ENCODE measurements at places on chromosomes 2 and 18.

GRCh38 chr2:191942090-191942738 lies 95.3 kb upstream of the CAVIN2 start:
- no peak for DNase-seq

GRCh38 chr2:226387499-226387942 lies 412.1 kb downstream of the IRS1 start:
- DNase-seq, result no peak

- no peak for DNase-seq
These were observed 40.9 kb downstream of the SCN9A start for GRCh38 chr2:166334805-166335204.

DNA sequence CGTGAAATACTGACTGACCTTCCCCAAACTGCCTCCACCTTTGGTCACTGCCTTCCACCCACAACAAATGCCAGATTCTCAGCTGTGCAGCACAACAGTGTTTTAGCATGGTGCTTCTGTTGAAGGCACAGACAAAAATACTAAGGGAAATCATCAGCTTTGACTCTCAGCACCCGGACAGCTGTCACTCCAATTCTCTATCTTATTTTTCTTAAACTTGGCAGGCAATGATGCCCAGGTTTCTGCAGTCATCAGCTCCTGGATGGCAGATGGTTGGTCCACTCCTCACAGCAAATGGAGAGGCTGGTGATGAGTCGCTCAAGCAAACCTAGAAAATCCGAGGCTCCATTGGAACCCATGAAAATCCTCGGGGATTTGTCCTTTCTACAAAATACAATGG lies 2.9 kb upstream of the FAM124B start:
- DNase-seq, result no peak

GRCh38 chr2:48507111-48507510 lies 22.8 kb upstream of the STON1 start:
- no peak for DNase-seq

GRCh38 chr2:176251928-176252327 lies 17.3 kb upstream of the MTX2 start:
- no peak for DNase-seq

DNA sequence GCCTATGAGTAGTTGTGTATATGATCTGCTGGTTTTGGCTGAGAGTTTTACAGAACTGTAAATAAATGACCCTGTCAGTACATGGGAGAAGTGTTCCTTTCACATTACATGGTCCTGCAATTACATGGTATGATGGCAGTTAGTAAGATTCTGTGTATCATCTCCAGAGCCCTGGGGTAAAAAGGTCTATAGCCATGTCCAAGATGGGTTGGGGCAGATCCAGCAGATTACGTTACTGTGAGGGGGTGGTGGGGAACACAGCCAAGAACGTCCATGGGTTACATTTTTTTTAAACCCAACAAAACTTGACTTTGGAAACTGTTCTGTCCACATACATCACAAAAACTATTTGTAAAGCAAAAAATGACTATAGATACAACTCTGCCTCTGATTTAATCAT lies 64.2 kb upstream of the LMAN1 start:
- no peak for DNase-seq

GRCh38 chr2:183868707-183869106 lies 729.6 kb upstream of the ZNF804A start:
- no peak for DNase-seq

DNA sequence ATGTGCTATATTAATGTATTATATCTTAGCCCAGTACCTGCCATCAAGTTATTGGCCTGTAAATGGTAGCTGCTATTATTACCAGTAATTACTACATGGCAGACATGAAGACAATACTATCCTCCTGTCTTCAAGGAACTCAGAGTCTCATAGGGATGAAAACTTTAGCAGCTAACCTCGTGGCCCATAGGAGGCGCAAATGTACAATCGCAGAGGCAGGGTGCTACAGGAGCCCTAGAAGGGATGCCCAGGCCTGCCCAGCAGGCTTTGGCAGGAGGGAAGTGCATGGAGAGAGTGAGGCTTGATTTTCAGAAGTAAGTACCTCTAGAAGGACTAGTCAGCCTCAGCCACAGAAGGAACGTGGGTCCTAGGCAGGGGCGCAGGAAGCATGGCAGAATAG lies 44.7 kb upstream of the KIDINS220 start:
- no peak for DNase-seq

GRCh38 chr2:174053355-174054151 lies 88.4 kb upstream of the SP3 start:
- no peak for DNase-seq

DNA sequence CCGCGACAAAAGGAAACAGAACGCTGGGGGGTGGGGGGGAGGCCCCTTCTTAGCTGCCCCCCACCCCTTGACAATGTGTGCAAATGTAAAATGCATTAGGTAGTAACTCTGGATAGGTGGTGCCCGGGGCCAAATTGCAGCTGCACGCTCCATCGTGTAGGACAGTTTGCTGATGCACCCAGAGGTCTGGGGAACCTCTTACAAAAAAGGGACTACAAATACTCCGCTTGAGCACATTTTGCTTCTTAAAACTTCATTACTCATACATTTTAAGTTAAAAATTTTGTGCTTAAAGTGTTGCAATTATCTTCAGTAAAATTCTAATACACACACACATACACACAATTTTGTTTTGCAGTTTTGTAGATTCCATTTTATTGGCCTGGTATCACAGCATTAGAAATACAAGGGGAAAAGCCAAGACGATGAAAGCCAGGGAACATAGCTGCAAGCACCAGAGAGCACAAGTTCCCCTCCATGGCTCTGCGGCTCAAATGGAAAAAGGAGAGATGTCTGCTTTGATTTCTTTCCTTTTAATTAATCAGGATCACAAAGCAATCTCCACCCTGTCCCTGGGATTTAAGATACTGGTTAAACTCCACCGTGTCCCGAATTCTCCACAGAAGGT lies 582.1 kb downstream of the ZEB2 start:
- no peak for DNase-seq

- peak; percentile 71 for DNase-seq
These were observed 7.8 kb upstream of the ARHGAP25 start for GRCh38 chr2:68726608-68727367.

DNA sequence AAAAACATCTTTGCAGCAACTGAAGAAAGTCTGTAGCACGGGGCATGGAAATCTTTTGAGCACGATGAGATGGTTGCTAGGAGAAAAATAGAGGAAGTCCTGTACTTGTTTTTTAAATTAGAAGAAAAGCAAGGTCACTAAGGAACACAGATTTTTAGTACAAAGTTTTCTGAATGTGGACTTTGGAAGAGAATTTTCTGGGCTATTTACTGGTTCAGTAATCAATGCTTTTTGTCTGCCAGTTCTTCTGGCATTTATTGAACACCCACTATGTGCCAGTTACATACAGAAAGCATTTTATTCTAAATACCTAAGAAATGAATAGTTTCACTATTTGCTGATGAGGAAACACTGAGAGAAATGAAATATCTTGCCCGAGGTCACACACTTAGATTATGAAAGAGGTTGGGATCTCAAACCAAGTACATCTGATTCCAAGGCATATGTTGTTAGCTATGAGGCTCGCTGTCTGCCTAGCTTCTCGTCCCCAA lies 15.6 kb upstream of the MAP3K20 start:
- DNase-seq, result no peak

DNA sequence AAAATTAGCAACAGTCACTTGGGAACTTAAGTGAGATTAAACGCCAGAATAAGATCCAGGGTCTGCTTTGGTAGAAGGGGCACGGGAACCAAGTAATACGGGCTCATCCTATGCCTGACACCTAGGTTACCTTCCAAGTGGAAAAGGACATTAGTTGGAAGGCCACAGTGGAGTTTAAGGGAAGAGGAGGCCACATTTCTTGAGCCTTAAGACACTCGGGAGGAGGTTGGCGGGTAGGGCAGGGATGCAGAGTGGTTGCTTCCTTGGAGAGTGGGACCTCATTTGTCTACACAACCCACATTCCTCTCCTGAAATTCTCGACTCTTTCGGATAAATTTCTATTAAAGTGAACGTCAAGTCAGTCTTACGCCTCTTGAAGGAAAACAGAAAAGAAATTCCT lies 510 bp upstream of the DNAH6 start:
- no peak for DNase-seq

DNA sequence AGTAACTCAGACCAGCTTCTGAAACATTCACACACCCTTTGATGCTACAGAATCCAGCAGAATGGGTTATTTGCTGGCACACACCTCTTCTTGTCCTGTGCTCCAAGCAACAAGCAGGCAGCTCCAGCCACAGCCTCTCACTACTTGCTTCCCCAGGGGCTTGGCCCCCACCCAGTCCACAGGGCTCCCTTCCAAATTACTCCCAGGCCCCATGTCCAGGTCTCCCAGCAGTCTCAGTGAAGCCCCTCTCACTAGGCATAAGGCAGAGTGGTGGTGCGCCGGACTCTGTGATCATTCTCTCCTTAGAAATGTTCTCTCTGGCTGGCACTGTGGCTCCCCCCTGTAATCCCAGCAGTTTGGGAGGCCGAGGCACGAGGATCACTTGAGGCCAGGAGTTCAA lies 25.9 kb downstream of the ITM2C start:
- DNase-seq, result no peak

DNA sequence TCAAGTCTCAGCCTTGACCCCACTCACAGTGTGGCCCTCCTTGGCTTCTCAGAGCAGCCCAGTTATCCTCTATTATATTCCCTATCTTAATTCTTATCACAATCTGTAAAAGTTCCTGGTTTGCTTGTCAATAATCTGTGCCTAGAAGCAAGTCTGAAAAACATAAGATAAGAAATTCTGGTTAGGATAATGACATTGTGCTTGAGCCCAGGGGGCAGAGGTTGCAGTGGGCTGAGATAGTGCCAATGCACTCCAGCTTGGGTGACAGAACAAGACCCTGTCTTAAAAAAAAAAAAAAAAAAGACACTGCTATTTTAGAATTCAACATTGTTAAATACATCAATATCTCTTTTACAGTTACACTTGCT lies 63.9 kb downstream of the TMEM131 start:
- DNase-seq, result no peak

GRCh38 chr2:241947004-241947350 lies 77.4 kb downstream of the RTP5 start:
- no peak for DNase-seq

DNA sequence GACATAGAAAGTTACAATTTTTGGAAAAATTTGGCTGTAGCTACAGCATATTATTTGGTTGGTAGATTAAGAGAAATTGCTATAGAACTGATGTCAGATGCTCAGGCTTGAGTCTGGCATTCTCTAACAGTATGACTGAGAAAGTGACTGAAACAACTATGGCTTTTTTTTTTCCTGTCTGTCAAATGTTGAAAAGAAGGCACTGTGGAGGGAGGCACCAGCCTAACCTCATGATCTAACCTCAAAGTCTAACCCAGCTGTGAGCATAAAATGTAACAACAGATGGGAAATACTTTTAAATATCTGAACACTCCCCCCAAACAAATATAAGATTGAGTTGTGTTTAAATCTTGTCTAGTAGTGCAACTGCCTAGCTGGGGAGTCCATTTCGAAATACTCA lies 629.1 kb downstream of the LRP1B start:
- no peak for DNase-seq

- peak; percentile 27 for DNase-seq
These were observed at the start of gene GALNT14 for GRCh38 chr2:31138037-31138962. Gene GALNT14, minus strand, starts transcription at chr2:31138440. Its CDS starts 354 bp downstream, at chr2:31138086.

DNA sequence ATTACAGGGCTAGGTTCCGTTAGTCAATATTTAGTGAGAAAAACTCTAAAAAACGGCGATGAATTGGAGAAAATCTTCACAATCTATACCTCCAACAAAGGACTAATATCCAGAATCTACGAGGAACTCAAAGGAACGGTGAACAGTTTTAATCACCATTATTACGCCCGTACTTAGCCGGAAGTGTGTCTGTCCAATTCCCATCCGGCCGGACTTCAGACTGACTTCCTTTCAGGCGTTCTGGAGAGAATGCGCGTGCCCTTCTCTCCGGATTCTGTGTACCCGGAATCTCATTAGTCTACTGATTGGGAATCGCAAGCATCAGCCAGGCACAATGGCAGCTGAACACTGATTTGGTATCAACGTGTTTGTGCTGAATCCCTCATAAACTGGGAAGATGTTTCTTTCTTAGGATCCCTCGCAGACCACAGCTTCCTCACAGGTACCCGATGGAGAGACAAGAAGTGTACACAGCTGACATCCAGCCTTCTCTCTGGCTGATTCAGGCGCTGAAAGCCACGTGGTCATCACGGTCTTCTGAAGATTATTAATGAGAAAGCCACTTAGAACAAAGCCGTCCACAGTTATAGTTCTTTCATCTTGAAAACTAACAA lies 239.9 kb downstream of the ZNF516 start:
- no peak for DNase-seq

- DNase-seq, result no peak
These were observed 61.5 kb downstream of the INPP4A start for GRCh38 chr2:98505971-98506664.

GRCh38 chr2:84078471-84078870 lies 380.6 kb downstream of the SUCLG1 start:
- DNase-seq, result no peak

GRCh38 chr2:15748736-15749323 lies 157.2 kb downstream of the DDX1 start:
- DNase-seq, result no peak

GRCh38 chr2:25586726-25587144 lies 86.6 kb downstream of the DTNB start:
- DNase-seq, result no peak

- no peak for DNase-seq
These were observed 199.2 kb upstream of the EPHA4 start for GRCh38 chr2:221771297-221771696.

GRCh38 chr2:239753401-239753837 lies 271.7 kb downstream of the NDUFA10 start:
- no peak for DNase-seq

DNA sequence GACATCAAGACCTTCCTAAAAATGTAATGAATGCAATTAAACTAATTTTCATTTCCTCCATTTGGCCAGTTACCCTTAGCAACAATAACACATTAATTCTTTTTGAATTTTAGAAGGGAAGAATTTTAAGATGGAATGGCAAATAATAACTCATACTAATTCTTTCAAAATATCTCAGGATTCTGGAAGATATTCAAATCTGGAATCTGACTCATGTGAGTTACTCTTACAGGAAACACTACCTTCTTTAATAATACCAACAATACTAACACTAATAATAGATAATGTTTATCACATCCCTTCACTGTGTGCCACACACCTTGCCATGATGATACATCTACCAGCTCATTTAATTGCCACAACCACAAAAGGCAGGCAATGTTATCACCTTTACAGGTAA lies 46.4 kb downstream of the ZNF521 start:
- DNase-seq, result no peak

GRCh38 chr2:212737392-212738172 lies 199.0 kb upstream of the ERBB4 start:
- no peak for DNase-seq

- no peak for DNase-seq
These were observed 58.5 kb upstream of the SLC16A14 start for GRCh38 chr2:230127195-230127594.

GRCh38 chr18:48358868-48359267 lies 50.3 kb downstream of the ZBTB7C start:
- no peak for DNase-seq

DNA sequence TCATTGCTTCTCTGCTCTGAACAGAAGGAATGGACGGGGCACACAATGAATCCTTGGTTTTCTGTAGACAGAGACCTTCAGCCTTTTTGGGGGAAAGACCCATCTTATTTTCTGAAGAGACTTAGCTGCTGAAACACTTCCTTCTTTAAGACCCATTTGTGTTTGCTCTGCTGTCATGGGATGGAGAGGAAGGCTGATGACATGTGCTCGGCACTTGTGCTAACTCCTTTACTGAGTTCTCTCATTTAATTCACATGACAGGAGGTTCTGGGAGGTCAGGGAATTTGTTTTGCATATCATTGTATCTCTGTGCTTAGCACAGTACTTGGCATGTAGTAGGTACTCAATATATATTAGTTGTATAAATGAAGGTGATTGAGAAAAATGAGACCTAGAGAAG lies 39.0 kb downstream of the OXER1 start:
- no peak for DNase-seq

Measured in activated T-cell treated with anti-CD3 and anti-CD28 coated beads, Interleukin-2, amount 50 U/mL, for 1 hour (primary cell).